ENCODE measurements at places on chromosomes 7 and 10. TPM values are rescaled to one million over a fixed set of nuclear protein-coding genes. Genes with fewer than 3 reads are reported as not detected.

AKR1C4 gene
- total RNA-seq: not detected

- no peaks in the 10 kb centered on the region for H3K27me3 ChIP-seq
- H3K4me1 ChIP-seq: peaks cover 20% of the 10 kb centered on the region
- no peak for DNase-seq
- no peaks in the 10 kb centered on the region for H3K36me3 ChIP-seq
- H3K27ac ChIP-seq: no peak overlapping the region
Observed at GRCh38 chr10:76973091-76974016, 664.3 kb downstream of the KCNMA1 start.

MYL10 gene
- 4.1 TPM for total RNA-seq

- H3K4me1 ChIP-seq: no peaks in the 10 kb centered on the region
- no peak for DNase-seq
- no peaks in the 10 kb centered on the region for H3K27me3 ChIP-seq
Observed at GRCh38 chr7:19275000-19275399, 129.8 kb upstream of the FERD3L start.

DNA sequence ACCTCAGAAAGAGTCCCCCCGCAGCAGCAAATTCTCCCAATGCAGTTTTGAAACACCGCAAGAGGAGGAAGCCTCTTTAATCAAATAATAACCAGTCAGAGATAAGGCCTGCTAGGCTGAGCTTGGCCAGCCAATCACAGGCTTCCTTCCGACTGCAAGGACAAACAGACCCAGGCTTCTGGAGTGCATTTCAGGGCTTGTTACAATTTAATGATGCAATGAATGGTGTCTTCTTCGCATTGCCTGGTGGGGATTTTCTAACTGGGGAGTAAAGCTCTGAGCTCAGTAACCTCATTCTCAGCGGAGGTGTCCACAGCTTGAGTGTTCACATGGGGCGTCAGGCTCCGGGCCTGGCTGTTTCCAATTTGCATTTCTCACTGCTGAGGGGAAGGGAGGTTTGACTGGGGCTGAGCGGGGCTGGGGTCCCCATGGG, 31.8 kb upstream of the GPAM start:
- H3K27me3 ChIP-seq: peaks cover 11% of the 10 kb centered on the region
- H3K36me3 ChIP-seq: no peaks in the 10 kb centered on the region
- H3K4me3 ChIP-seq: no peak overlapping the region
- H3K4me1 ChIP-seq: no peaks in the 10 kb centered on the region

DNA sequence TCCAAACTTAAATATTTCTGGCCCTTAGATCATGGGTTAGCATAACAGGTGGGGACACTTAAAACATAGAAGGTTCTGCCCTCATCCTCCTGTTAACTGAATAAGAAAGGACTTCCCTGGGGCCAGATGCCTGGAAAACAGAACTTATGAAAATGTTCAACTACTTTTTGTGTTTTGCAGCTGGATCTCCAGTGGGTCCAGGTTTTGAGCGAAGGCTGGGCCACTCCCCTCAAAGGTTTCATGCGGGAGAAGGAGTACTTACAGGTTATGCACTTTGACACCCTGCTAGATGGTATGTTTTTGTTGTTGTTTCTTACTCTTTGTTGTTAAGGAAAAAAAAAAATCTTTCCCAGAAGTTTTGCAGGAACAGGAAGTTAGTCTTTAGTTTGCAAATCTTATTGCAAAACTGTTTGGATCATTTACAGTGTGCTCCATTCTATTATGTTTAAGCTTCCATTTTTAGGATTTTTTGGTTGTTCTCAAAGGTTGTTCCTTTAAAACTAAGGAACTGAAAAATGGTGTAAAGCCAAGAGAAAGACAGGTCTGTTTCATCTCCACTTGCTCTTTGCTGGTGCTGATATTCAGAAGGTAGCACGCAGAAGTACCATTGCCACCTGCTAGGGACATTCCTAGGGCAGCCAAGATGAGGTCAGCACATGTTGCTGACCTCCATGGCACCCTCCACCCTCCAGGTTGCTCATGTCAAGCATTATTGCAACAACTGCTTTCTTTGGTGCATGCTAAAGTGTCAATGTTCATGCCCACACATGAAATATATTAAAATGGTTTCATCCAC, 56.1 kb downstream of the PAPSS2 start:
- no peaks in the 10 kb centered on the region for H3K27me3 ChIP-seq
- H3K36me3 ChIP-seq: no peaks in the 10 kb centered on the region
- H3K4me1 ChIP-seq: no peaks in the 10 kb centered on the region
- no peak overlapping the region for H3K27ac ChIP-seq
- H3K4me3 ChIP-seq: no peak overlapping the region
- DNase-seq: no peak

GRCh38 chr10:97548828-97549455, 23.6 kb upstream of the ANKRD2 start:
- peak overlapping the region; percentile 85 for H3K27ac ChIP-seq
- H3K36me3 ChIP-seq: no peaks in the 10 kb centered on the region
- no peak for DNase-seq
- no peak overlapping the region for H3K4me3 ChIP-seq
- peaks cover 51% of the 10 kb centered on the region for H3K4me1 ChIP-seq
- no peaks in the 10 kb centered on the region for H3K27me3 ChIP-seq

MOGAT3 gene
- not detected for total RNA-seq

TMEM130 gene
- total RNA-seq: not detected

MLXIPL gene
- total RNA-seq: not detected

GRCh38 chr7:100677308-100678267, 4.0 kb downstream of the GNB2 start:
- no peaks in the 10 kb centered on the region for H3K4me1 ChIP-seq
- DNase-seq: no peak
- no peaks in the 10 kb centered on the region for H3K27me3 ChIP-seq
- no peak overlapping the region for H3K27ac ChIP-seq
- no peak overlapping the region for H3K4me3 ChIP-seq
- peaks cover 52% of the 10 kb centered on the region for H3K36me3 ChIP-seq

DNA sequence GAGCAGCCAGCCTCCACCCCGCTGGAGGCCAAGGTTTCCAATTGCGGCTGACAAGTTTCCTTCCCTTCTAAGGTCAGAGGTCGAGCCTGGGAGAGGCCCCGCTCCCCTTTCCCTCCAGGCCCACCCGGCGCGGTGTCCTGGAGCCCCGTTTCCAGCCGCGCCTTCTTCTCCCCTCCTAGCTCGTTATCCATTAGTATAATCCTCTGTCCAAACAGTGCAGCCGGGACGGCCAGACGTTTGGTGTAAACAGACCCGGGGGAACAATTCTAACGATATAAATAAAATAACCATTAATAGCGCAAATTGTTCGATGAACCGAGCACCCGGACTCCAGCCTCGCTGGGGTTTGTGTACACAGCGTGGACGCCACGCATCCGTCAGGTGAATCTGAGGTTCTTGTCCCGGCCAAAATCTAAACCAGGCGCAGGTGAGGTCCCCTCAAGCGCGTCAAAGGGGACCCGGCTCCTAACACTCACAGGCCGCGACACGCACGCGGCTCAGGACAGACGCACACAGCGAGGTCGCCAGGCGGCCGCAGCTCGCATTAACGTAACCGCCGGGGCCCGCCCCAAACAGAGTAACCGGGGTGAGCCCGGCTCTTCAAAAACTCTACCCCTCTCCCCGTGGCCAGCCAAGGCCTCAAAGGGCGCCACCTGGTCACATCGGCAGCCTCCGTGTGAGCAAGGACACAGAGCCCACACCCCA, 10.8 kb upstream of the NKX2-3 start:
- H3K27me3 ChIP-seq: 0 out of 2 replicates have a peak, but pooled peaks cover 3% of the 10 kb centered on the region
- H3K27ac ChIP-seq: no peak overlapping the region
- H3K4me3 ChIP-seq: no peak overlapping the region
- H3K4me1 ChIP-seq: no peaks in the 10 kb centered on the region

BAMBI gene
- total RNA-seq: 3.8 TPM

UTF1 gene
- not detected for total RNA-seq

DNA sequence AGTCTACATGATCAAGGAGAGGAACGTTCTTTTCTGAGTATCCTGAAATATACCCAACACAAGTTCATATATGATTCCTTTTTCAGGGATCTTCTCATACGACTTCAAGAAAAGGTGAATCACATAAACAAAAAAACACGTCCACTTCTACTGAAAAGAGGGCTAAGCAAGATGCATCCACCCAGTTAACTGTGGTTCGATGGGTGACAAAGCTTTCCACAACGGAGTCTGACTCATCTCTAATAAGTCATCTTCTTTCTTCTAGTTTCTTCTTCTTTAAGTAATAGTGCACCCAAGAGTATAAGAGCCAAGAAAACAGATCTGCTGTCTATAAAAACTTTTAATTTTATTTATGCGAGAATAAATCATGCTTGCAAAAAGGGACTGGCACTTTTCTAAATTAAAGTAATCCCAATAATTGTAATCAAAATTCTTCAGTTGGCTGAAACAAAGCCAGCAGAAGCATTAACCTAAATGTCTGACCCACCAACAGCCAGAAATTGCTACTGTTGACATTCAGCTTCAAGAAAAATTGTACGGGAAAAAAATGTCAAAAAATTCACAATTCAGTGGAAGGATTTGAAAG, 146.9 kb upstream of the ANK3 start:
- H3K27me3 ChIP-seq: no peaks in the 10 kb centered on the region
- H3K36me3 ChIP-seq: no peaks in the 10 kb centered on the region
- DNase-seq: peak; percentile 6
- H3K4me1 ChIP-seq: peaks cover 32% of the 10 kb centered on the region
- no peak overlapping the region for H3K27ac ChIP-seq

GNAT3 gene
- total RNA-seq: not detected

- H3K27me3 ChIP-seq: no peaks in the 10 kb centered on the region
- peaks cover 17% of the 10 kb centered on the region for H3K4me1 ChIP-seq
- DNase-seq: no peak
- H3K36me3 ChIP-seq: no peaks in the 10 kb centered on the region
Observed at GRCh38 chr7:18890885-18891621, 226.4 kb downstream of the TWIST1 start.

DNA sequence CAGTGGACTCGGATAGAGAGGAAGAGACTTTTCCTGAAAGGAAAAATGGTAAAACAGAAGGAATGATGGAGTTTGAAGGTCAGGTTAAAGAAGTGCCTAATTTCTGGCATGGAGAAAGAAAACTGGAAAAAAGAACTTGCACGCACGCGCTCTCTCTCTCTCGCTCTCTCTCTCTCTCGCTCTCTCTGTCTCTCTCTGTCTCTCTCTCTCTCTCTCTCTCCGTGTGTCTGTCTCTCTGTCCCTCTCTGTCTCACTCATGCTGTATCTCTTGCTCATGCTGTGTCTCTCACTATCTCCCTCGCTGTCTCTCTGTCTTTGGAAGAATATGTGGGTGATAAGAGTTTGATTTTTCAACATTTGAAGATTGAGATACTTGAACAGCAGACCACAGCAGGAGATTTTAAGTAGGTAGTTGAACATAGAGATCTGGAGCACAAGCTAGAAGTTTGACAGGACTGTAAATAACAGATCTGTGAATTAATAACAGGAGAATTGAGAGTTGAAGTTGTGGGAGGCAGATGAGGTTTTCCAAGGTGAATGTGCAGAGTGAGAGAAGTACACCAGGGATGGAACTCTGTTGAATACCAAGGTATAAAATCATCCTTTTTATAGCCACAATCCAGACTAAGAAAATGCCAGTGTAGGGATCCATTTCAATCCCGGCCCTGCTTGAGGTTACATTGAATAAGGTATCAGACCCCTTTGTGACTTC, 33.1 kb downstream of the ADD3 start:
- H3K4me3 ChIP-seq: no peak overlapping the region
- no peaks in the 10 kb centered on the region for H3K36me3 ChIP-seq
- H3K27me3 ChIP-seq: no peaks in the 10 kb centered on the region

SUN3 gene
- not detected for total RNA-seq

INSYN2A gene
- not detected for total RNA-seq

- no peaks in the 10 kb centered on the region for H3K4me1 ChIP-seq
- no peak overlapping the region for H3K27ac ChIP-seq
- H3K36me3 ChIP-seq: no peaks in the 10 kb centered on the region
- no peaks in the 10 kb centered on the region for H3K27me3 ChIP-seq
- H3K4me3 ChIP-seq: no peak overlapping the region
Observed at GRCh38 chr10:71006506-71006905, 118.1 kb upstream of the PCBD1 start.

GRCh38 chr7:20598459-20599309, 16.8 kb upstream of the ABCB5 start:
- H3K4me3 ChIP-seq: peak overlapping the region; percentile 31
- peak; percentile 94 for DNase-seq
- peaks cover 30% of the 10 kb centered on the region for H3K4me1 ChIP-seq
- H3K27ac ChIP-seq: peak overlapping the region; percentile 71
- H3K36me3 ChIP-seq: no peaks in the 10 kb centered on the region

STOX1 gene
- total RNA-seq: 0.30 TPM

- H3K4me3 ChIP-seq: no peak overlapping the region
- H3K4me1 ChIP-seq: no peaks in the 10 kb centered on the region
- no peak for DNase-seq
- H3K27ac ChIP-seq: no peak overlapping the region
- no peaks in the 10 kb centered on the region for H3K27me3 ChIP-seq
- H3K36me3 ChIP-seq: no peaks in the 10 kb centered on the region
Observed at GRCh38 chr10:36023939-36024338, 381.8 kb upstream of the FZD8 start.

DNA sequence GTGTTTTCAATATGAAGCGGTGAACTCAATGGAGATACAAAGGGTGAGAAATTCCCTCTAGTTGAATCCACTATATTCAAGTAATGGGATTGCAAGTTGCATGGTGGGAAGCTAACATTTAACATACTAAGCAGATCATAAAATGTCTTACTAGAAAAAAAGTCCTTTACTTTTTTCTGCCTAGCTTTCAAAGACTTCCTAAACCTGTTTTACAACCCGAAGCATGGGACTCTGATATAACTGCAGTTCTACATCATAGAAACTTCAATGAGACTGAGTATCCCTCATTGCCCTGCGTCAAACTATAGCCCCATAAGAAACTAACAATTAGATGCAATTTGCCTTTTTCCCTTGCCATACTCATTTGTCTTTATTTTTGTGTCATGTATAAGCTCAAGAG, 179.9 kb downstream of the RTKN2 start:
- no peak for DNase-seq
- H3K27me3 ChIP-seq: no peaks in the 10 kb centered on the region
- H3K4me3 ChIP-seq: no peak overlapping the region
- H3K4me1 ChIP-seq: peaks cover 21% of the 10 kb centered on the region

- H3K27ac ChIP-seq: no peak overlapping the region
- H3K36me3 ChIP-seq: peaks cover 10% of the 10 kb centered on the region
- H3K4me1 ChIP-seq: no peaks in the 10 kb centered on the region
- no peaks in the 10 kb centered on the region for H3K27me3 ChIP-seq
- H3K4me3 ChIP-seq: no peak overlapping the region
Observed at GRCh38 chr7:107206136-107206535, 37.3 kb downstream of the HBP1 start.

DNA sequence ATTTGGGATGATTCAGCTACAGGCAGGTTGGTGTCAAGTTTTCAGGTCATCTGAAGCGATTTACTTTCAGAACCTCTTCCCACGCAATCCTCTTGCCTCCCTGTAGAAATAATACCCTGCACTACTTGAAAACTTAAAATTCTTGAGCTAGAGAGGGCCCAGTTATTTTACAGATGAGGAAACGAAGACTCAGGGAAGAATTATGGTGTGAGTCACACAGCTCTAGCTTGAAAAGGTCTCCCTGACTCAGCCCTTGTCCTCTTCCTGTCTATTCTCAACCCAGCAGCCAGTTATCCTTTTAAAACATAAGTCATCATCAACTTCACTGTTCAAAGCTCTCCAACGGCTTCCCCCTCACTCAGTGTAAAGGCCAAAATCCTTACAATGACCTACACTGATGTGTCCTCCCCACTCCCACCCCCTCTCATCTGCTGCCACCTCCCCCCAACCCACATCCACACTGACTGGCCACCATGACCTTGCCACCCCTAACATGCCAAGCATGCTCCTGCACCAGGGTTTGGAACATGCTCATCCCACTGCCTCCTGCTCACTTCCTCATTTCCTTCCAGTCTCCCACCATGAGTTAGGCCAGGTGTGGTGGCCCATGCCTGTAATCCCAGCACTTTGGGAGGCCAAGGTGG, 3.4 kb downstream of the DNMBP start:
- H3K27me3 ChIP-seq: no peaks in the 10 kb centered on the region
- no peak overlapping the region for H3K27ac ChIP-seq
- H3K4me3 ChIP-seq: no peak overlapping the region

GRCh38 chr10:97074256-97075145, 111.3 kb downstream of the SLIT1 start:
- DNase-seq: no peak
- H3K4me3 ChIP-seq: no peak overlapping the region
- no peaks in the 10 kb centered on the region for H3K36me3 ChIP-seq
- no peaks in the 10 kb centered on the region for H3K27me3 ChIP-seq

All from SJCRH30 (cell line).